ENCODE measurements at places on chromosomes 2 and 18. TPM values are rescaled to one million over a fixed set of nuclear protein-coding genes. Genes with fewer than 3 reads are reported as not detected.

DNA sequence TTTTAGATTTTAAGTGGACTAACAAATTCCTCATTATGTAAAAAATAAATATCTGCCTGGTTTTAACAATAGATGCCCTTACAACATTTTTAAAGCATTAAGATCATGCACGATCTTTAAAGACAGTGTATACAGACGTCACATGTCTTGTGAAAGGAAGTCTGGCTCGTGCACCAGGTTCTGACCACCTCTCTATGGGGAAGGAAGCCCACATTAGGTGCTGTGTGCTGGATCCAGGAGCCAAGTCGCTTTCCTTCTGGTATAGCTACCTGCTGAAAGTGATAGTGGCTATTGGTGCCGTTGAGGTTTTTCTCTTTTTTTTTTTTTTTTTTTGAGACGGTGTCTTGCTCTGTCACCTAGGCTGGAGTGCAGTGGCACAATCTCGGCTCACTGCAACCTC is 116.5 kb downstream of the NCK2 start:
- no peak for DNase-seq

- no peak for DNase-seq
These were observed 6.1 kb downstream of the ARPC2 start for GRCh38 chr2:218223046-218223445.

DNA sequence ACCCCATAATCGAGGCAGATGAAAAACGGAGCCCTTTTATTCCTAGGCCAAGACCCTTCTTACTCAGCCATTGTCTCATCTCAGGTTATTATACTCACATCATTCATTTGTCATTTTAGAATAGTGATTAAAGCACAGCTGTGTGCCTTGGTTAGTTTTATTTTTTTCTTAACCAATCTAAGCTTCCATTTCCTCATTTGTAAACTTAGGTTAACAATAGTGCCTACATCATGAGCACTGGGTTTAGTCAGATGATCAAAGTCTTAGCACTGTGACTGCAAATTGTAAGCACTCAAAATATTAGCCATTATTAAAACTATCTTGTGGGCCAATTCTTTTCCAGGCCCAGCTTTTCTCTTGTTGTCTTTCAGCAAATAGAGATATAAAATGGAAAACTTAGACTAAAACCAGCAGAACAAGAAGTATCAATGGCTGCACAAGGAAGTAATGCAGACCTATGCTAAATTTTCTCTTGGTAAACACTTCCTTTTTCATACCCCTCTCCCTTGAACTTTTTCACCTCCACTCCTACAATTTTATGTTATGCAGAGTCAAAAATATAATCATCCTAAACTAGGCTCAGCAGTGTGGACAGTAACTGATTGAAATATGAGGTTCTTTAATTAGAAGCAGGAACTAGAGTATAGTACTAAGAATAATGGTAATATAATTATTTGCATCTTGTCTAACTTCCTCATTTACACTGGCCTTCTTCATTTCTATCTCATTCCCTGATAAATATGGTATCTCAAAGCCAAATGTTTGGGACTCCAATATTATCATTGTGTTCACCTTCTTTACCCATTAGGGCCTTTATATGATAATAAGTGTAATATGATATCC is 21.5 kb upstream of the GALNT3 start:
- DNase-seq = no peak

DNA sequence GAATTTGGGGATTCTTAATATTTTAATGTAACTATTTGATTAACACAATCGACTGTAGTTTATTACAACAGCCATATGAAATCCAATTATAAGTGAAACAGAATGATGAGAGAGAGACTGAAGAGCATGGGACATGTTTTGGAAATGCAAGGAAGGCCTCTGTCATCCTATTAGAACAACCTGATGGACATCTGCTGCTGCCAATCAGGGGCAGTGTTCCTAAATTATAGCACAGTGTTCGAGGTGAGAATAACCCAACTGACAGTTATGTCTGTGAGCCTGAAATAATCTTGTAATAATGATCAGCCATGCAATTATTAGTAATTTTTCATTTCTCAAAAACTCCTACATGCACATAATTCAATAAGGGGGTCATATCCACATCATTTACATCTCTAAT is 73.6 kb downstream of the CCDC141 start:
- no peak for DNase-seq

GRCh38 chr2:136130511-136130910 is 12.6 kb upstream of the CXCR4 start:
- DNase-seq = no peak

GRCh38 chr2:105822186-105822585 is 77.5 kb downstream of the NCK2 start:
- DNase-seq = no peak

TMEM247 gene
- 0.32 TPM for total RNA-seq

TAF1B gene
- total RNA-seq = 29.8 TPM
